ENCODE measurements at places on chromosomes 13 and 19.

GRCh38 chr13:55992145-55992544, 1148.6 kb upstream of the PRR20A start:
- no peak for DNase-seq

DNA sequence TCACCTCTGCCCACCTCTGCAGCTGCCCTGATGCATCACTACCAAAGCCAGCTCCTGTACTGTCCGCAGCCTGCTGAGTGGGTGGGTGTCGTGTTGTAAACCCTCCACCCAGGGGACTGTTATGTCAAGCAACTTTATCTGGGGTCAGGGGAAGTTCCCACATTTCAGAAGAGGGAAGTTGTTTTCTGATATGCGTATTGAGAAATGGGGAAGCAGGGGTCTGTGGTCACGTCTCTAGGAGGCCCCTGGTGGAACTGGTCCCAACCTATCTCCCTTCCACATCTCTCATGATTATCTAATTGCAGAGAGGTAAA, 31.2 kb downstream of the CLEC17A start:
- DNase-seq: no peak

- DNase-seq: no peak
These were observed 60.9 kb upstream of the TMTC4 start for GRCh38 chr13:100735494-100735893.

- no peak for DNase-seq
These were observed 5.5 kb downstream of the ARRDC2 start for GRCh38 chr19:18013210-18014111.

- DNase-seq: peak; percentile 27
These were observed 10.7 kb upstream of the PABPC3 start for GRCh38 chr13:25085125-25085742.

All from endothelial cell of umbilical vein (primary cell).